T-helper 2 cell treated with Interferon-gamma antibody and Interleukin-4, amounts not matched to agents 5 μg/mL and 100 μg/mL, for 36 hours (primary cell): ENCODE measurements at places on chromosomes 2 and 18.

- DNase-seq: no peak
These were observed 24.9 kb upstream of the PID1 start for GRCh38 chr2:229296016-229296415.

- DNase-seq: no peak
These were observed 11.8 kb downstream of the SERPINB8 start for GRCh38 chr18:63981719-63982118.

DNA sequence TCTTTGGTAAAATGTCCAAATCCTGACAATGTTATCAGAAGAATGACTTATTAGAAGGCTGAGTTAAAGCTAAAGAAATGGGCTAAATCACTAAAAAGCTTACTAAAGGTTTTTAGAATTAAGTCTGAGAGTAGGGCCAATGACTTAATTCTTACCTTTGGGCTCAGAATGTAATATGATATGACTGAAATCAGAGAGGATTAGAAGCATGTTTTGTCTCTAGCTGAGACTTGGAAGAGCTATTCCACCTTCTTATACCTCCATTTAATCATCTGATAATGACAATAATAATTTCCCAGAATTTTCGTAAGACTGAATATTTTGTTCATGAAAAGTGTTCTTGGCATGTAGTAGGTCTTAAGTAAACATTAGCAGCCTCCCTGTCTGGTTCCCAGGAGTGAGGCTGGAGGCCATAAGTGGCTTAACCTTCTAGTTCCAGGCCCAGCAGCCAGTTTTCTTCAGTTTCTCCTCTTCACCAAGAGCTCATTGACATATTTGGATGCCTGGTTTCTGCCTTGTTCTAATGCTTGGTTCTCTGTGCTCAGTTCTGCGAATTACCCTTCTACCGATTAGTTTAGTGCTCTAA is 25.5 kb upstream of the E2F6 start:
- DNase-seq: no peak

DNA sequence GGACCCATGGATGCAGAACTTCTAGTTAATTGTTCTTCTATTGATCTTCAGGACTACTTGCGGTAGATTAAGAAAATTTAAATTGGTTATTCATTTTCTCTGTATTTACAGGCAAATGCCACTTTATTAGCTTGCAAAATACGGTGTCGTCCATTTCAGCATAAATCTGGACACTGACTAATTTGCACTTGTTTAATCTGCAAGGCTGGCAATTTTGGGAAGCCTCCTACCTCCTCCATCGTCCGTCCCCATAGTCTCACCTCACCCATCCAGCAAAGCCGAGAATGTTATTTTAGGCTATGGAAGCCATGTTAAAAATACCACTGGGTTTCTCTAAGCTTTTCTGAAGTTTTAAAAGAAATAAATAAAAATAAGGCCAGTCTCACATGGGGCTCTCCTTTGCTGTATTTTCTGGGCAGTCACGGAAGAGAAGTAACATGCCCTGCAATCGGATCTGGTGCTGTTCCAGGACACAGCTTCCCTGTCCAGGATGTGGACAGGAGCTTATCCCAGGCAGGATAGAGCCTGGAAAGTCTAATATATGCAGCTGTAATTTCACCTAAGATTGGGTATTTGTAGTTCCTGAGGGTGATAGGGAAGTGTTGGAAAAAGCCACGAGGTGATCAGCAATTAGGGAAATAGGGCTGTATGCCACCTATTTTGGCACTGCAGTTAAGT is 17.4 kb downstream of the TMEM178A start:
- no peak for DNase-seq
